ENCODE measurements at places on chromosomes 16 and 17.

DNA sequence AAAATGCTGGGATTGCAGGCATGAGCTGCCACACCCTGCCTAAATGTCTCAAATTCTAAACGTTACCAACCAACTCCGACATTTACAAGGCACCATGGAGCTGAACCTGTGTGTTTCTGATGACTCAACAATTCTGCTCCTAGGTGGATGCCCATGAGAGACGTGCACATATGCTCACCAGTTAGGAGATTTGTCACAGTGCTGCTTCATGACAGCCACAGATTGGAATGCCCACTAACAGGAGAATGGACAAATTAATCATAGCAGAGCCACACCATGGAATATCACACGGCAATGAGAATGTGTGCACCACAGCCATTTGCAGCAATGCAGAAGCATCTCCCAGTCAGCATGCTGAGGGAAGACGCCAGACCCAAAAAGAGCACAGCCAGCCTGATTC, 8.0 kb upstream of the KCNG4 start:
- DNase-seq: no peak

DNA sequence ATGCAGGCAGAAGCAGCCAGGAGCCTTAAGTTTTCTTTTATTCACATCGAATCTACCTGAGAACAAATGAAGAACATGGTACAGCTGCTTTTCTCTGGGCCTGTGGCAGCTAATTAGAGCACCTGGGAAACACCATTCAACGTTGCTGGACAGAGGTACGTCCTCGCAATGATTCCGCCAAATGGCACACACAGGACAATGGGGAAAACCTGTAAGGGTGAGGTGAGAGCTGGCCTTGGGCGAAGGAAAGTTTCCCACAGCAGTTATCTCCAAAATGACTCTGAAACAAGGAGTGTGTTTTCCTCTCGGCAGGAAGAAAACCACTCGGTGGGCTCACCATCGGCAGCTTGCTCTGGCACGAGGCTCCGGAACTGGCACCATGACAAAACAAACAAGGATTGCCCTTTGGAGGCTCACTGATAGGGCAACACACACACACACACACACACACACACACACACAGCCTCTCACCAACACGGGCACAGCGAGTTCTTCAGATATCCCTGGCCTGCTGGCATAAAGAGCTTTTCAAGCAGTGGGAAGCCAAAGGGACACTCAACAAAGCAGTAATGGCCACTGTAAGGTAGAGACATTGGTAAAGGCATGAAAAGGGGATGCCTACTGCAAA, 73.7 kb downstream of the ZFHX3 start:
- no peak for DNase-seq

DNA sequence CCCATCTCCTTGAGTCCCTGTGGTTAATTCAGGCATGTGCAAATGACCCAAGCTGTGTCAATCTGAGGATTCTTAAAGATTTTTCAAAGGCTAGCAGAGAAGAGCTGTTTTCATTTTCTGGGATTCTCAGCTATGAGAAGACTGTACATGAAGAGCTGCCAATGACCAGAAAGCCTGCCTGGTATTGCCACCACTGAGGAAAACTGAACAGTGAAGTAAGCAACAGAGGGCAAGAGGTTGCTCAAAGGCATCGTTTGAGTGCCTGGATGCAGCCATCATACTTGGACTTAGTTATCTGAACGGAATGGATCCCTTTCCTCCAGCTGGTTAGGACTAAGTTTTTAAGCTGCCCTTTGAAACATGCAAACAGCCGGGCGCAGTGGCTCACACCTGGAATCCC, 38.4 kb downstream of the FAM20A start:
- DNase-seq: no peak

- DNase-seq: no peak
These were observed 6.4 kb upstream of the CCDC182 start for GRCh38 chr17:57751348-57751971.

GRCh38 chr16:24094660-24095059, 161.5 kb upstream of the CACNG3 start:
- DNase-seq: no peak

DNA sequence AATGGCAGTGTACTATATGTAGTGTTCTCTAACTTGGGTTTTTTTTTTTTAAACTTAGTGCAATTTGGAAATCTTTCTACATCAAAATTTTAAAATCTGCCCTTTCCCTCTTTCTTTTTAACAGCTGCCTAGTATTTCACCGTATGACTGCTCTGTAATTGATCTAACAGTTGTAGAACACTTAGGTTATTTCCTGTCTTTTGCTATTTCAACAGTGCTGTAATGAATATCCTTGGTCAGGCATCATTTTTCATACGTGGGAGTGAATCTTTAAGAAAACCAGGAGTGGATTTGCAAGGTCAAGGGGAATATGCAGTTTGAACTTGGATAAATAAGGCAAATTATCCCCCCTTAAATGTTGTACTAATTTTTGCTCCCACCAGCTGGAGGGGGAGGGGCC, 3.8 kb downstream of the NLRC5 start:
- no peak for DNase-seq

- DNase-seq: no peak
These were observed 49.2 kb downstream of the PDPK1 start for GRCh38 chr16:2586901-2587480.

DNA sequence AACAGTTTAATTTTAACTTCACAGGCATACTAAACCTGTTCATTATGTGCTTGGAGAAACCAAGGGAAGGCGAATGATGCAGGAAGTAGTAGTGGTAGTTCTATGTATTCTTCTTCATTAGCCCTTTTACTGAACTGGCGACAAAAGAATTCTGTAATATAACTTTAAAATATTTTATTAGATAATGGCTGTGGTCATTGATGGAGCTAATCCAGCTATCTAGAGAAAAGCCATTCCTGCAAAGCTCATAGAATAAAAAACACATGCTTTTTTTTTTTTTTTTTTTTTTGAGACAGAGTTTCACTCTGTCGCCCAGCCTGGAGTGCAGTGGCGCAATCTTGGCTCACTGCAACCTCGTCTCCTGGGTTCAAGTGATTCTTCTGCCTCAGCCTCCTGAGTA, 23.5 kb downstream of the TANC2 start:
- no peak for DNase-seq

DNA sequence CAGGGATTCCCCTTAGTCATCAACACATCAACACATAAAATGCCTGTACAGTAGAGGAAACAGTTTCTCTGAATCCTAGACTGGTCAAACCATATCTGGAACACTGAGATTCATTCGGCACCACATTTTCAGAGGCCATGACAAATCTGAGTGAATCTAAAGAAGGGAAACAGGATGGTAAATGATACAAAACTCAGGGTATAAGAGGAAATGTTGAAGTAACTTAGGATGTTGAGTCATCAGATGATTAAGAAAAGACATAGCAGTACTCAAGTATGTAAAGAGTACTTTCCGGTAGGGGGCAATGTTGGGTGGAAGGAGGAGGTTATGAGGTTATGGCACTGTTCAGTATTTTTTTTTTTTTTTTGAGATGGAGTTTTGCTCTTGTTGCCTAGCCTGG, 358.5 kb upstream of the PMFBP1 start:
- DNase-seq: no peak

GRCh38 chr16:29789775-29790182, 772 bp upstream of the KIF22 start:
- DNase-seq: no peak

DNA sequence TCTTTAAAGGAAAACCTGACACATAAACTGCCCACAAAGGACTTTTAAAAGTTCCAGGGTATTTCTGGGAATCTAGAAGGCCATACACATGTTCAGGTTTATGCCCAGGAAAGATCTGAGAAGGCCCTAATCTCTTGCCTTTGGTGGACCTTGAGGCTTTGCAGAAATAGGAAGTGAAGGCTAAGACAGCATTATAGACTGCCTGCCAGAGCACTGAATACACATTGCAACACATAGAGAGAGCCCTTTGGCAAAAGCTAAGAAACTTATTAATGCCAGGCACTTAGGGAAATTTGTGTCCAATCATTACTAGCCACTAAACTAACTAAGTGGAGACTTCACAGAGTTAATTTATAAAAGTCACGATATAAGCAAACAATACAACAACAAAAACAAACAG, 70.4 kb downstream of the MMD start:
- no peak for DNase-seq

- no peak for DNase-seq
These were observed 391.4 kb downstream of the WWOX start for GRCh38 chr16:78490847-78491246.

GRCh38 chr17:33514369-33514768, 221.3 kb upstream of the ASIC2 start:
- DNase-seq: no peak

- no peak for DNase-seq
These were observed 48.0 kb downstream of the N4BP1 start for GRCh38 chr16:48561960-48562393.

DNA sequence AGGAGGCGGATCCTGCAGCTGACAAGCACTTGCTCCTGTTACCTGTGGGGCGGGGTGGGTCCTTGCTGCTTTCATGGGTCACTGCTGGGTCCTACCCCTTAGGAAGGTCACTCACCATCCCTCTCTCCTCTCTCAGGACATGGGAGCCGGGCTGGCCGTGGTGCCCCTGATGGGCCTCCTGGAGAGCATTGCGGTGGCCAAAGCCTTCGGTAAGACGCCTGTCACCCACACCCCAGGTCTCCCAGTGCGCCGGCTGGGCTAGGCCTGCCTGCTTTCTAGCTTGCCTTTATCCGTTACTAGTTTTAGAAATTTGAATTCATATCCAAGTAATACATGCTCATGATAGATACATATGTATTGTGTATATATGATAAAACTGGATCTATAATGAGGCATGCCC, 17.2 kb downstream of the SLC26A11 start:
- no peak for DNase-seq

DNA sequence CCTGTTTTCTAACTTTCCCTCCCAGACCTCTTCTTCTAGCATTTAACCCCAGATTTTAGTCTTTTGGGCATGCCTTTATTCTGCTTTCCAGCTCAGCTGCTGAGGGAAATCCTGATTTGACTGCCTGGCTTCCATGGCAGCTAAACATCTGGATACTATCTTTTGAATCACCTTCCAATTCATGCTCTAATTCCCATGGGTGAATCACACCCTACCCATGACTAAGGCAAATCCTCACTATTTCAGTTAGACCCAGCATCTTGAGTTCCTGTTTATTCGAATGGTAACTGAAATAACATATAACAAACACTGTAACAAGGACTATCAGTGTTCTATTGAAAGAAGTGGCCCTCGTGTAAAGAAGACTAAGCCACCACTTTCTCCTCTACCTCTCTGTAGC, 29.8 kb downstream of the CA10 start:
- no peak for DNase-seq

DNA sequence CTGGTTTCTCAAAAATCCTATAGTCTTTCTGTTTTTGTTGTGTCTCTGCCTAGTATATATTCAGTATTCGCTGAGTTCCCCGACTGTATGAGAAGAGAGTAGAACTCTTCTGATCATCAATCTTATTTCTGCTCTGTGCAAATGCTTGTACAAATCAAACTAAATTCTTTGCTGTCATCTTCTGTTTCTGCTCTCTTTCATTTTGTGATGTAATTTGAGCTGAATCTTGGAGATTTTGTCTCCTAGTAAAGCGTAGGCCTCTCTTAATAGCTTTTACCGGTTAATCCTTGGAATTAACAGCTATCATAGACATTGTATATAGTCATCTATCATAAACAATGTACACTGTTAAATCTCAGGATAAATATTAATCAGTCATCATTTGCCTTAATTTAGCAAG, 61.9 kb downstream of the OMG start:
- DNase-seq: no peak

DNA sequence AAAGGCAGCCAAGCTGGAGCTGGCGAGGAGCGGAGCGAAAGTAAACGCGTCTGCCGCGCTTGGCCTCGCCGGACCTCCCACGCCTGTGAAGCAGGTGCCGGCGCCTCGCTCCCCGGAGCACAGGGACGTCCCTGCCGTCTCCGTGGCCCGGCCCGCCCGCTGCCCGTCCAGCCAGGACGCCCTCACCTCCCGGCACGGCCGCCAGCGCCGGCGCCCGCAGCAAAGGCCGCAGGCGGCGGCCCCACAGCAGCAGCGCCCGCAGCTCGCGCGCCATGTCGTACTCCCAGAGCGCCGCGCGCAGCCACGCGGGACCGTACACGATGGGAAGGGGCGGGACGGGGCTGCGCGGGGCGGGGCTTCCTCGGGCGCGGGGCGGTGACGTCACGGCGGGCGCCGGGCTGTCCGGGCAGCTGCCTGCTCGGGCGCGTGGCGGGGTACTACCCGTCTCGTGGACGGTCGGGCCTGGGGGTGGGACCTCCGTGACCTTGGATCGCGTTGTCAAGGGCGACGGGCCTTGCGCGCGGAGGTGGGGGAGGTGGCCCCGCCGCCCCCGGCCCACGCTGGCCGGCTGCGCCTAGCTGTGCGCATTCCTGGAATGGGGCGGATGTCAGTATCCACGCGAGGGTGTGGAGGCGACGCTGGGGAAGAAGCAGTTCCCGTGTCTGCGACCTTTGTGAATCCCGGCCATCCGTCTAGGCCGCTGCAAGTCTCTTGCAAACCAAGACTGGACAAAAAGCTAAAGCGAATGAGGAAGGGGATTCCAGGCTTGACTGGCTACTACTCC, at the start of gene TRAP1:
TRAP1 (minus strand) TSS at position 290 of the 784 bp plus-strand sequence; CDS start at position 274, 16 bp downstream.
- peak; percentile 72 for DNase-seq

- no peak for DNase-seq
These were observed 169.3 kb upstream of the AXIN2 start for GRCh38 chr17:65730711-65731169.

- no peak for DNase-seq
These were observed 192.3 kb downstream of the SHISA9 start for GRCh38 chr16:13093661-13094060.

DNA sequence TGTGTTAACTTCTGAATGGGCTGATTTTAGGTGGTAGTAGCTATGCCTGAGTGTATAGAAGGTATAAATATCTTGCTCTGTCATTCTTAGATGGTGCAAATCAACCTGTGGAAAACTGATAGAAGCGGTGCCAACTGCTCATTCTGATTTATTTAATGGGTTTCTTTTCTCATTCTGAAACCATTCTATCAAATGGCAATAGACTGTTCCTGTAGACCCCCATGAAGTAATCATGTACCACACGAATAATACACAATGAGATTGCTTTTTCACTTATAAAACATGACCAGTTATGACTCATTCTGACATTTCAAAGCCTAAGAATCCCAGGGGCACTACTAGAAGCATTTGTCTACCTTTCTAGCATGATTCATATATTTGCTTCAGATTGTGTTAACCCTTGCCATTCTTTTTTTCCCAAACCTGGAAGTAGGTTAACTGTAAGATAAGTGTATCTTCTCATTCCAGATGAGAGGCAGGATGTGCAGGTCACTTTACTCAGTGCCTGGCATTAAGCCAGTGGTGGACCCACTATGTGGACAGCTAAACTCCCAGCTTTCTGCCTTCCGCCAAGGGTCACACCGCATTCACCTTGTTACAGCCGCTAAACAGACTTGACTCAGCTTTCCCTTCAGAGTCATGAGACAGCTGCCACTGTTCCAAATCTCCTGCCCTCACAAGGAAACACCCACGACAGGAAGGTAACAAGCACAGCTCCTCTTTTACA, 16.4 kb upstream of the SLC16A11 start:
- DNase-seq: no peak

- DNase-seq: peak; percentile 76
These were observed 184.8 kb upstream of the CIBAR2 start for GRCh38 chr16:85296859-85297660.

GRCh38 chr17:17729620-17730249, 48.5 kb downstream of the RAI1 start:
- DNase-seq: peak; percentile 56

GRCh38 chr17:50055426-50056216, at the start of gene ITGA3:
Gene ITGA3, plus strand, starts transcription at chr17:50056110. Its CDS starts 330 bp downstream, at chr17:50056440.
- DNase-seq: peak; percentile 64
